Choroid plexus epithelial cell (primary cell): ENCODE measurements at places on chromosomes 6 and 20.
A peak's percentile ranks its signal among the peaks of the same experiment; 100 is the strongest.

GRCh38 chr6:43833223-43833995 is 63.4 kb downstream of the VEGFA start:
- DNase-seq, result no peak

DNA sequence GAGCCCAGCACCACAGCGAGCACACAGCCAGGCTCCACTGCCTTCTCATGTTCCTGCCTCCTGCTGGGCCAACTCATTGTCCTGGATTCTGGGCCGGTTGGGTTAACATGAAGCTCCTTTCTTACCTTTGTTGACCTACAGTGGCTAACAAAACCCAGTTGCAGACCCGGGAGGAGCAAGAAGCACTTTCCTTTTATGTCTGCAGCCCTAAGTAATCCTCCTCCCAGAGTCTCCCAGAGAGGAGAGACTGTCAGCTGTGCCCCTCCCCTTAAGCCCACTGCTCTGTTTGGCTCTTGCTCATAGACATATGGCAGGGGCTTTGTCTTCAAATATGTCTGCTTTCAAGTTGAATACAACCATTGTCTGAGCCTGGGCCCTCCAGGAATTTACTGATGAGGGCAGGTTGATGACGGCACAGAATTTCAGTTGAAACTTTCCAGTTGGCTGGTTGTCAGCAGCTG is 55.2 kb downstream of the PSMB1 start:
- peak; percentile 60 for DNase-seq

- peak; percentile 4 for DNase-seq
Measured at GRCh38 chr6:163651915-163652668, 237.6 kb downstream of the QKI start.

GRCh38 chr6:95576998-95577303 is 384 bp upstream of the MANEA start:
- no peak for DNase-seq

DNA sequence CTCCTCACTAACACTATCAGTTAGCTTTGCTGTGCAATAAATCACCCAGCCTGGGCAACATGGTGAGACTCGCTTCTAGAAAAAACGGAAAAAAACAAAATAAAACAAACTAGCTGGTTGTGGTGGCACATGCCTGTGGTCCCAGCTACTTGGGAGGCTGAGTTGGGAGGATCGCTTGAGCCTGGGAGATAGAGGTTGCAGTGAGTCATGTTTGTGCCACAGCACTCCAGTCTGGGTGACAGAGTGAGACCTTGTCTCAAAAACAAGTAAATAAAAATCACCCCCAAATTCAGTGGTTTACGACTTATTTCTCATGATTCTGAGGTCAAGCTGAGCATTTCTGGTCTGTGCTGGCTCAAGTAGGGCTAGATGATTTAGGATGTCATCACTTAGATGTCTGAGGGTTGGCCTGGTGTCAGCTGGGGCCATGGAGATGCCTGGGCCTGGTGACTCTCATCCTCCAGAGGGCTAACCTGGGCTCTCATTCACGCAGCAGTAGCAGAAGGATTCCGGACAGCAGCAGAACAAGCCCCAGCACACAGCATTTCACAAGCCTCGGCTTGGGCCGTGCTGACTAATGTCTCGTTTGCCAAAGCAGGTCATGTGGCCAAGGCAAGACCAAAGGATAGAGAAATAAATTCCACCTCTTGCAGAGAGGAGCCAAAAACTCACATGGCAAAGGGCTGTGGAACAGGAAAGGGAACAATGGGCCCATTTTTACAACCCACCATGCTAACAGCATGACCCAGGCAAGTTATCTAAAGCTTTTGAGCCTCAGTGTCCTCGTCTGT is 32.5 kb downstream of the MGME1 start:
- DNase-seq, result peak; percentile 97
